ENCODE measurements at places on chromosomes 2 and 18. TPM values are rescaled to one million over a fixed set of nuclear protein-coding genes. Genes with fewer than 3 reads are reported as not detected.

GRCh38 chr18:43081396-43081795, 34.1 kb downstream of the RIT2 start:
- no peak for DNase-seq

DNA sequence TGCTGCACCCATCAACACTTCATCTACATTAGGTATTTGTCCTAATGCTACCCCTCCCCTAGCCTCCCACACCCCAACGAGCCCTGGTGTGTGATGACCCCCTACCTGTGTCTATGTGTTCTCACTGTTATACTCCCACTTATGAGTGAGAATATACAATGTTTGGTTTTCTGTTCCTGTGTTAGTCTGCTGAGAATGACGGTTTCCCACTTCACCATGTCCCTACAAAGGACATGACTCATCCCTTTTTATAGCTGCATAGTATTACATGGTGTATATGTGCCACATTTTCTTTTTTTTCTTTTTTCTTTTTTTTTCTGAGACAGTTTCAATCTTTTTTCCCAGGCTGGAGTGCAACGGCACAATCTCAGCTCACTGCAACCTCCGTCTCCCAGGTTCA, 284.1 kb upstream of the CYP26B1 start:
- no peak for DNase-seq

- no peak for DNase-seq
Measured at GRCh38 chr2:207790898-207791297, 21.2 kb upstream of the FZD5 start.

- DNase-seq: peak; percentile 18
Measured at GRCh38 chr2:175414882-175415487, 233.5 kb upstream of the ATP5MC3 start.

DNA sequence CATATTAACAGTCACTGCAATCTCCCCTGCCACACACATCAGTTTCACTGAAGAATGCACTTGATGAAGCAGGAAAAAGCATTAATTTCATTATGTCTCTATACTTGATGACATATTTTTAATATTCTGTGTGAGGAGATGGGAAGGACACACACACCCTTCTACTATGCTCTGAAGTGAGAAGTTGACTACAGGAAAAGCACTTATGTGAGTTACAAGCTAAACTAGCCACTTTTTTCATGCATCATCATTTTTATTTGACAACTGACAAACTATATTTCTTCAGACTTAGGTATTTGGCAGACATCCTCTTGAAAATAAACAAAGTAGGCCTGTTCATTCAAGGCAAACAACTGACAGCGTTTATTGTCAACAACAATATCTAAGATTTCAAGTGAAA, 150.4 kb upstream of the ID2 start:
- no peak for DNase-seq

DNA sequence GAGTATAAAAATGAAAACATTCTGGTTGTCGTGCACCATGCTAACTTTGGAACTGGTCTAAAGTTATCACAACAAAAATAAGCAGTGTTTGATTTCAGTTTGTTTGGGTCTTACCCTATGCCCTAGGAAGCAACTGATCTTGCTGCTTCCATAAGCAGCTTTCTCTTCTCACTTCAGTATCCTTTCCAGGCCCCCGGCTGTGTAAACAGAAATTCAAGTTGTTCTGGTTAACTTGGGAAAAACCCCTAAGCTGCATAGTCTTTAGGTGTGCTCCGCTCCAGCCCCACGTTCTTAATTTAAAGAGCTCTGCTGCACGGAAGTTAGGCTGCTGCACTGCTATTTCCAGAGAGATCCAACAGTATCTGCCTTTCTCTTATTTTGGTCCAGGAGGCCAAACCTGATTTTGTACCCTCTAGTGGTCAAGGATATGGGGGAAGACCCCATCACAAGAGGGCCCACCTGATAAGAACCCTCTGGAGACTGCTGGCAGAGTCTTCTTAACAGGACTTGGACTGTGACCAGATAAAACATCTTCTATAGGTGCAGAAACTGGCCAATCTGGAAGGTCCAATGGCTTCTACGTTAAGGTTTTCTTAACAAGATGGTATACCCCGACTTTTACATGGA, 69.1 kb downstream of the FEZ2 start:
- no peak for DNase-seq

DNA sequence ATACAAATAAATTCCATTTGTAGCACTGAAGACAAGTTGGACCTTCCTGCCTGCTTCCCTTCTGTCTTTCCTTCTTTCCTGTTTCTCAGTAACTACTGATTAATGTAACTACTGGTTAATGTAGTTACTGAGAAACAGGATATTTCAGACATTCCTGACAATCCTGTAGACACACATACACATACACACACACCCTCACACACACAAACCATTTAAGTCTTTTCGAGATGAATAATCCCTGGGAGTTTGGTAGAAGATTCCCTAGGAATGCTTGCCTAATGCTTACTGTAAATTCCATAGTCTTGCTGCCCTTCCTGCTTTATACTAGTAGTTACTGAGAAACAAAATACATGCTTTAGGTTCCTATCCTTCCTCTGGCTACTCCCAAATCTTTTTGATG, 83.9 kb downstream of the PIK3C3 start:
- DNase-seq: no peak

- DNase-seq: no peak
Measured at GRCh38 chr2:238942726-238943300, 94.9 kb downstream of the TWIST2 start.

DNA sequence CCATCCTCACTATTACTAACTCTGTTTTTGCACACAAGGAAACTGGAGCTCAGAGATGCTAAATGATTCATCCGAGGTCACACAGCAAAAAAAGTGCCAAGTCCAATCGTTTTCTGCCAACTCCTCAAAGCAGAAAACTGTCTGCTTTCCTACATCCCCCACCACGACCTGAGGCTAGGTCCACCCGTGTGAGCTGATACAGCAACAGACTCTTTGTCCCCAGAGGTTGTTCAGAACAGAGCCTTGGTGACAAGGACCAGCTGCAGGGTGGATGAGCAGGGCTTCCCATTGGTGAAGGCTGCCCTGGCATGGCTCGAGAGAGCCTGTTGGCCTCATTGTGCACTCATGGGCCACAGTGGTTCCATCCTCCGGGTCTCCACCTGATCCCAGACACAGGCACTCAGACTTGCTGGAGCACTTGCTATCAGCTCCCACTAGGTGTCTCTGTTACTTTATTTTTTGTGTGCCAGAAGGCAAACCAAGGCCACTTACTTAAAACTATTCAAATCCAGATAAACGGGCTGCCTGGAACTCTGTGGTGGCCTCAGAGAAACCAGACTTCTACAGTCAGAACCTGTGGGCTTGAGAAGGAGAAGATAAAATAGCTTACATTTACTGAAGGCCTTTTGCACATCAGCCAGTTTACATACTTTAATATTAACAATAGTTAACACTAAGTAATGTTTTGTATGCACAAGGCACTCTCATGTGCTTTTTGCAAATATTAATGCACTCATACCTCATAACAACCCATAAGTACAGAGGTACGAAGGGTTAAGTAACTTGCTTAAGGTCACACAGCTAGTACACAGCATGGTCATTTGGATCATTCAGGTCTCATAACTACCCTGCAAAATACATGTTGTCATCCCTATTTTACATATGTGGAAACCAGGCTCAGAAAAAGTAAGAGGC, 62.9 kb upstream of the CTIF start:
- DNase-seq: no peak

GRCh38 chr18:59148192-59148591, 8.5 kb downstream of the SEC11C start:
- DNase-seq: no peak

DNA sequence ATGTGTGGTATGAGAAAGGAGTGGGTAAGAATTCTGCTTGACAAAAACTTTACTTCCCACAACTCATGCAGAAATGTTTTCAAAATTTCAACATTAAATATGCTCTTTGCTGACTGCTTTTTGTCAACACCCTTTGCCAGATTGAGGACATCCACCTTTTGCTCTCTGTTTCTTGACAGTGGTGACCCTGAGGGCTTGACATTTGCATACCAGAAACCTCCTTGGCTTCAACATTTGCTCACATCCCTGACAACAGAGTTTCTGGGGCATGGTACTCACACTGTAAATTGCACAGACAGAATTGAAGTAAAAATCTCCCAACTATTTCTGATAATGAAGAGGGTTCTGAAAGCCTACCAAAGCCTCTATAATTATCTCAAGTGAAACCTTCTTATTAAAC, 95.7 kb downstream of the RND3 start:
- no peak for DNase-seq

- no peak for DNase-seq
Measured at GRCh38 chr2:143015656-143016055, 113.6 kb upstream of the ARHGAP15 start.

GRCh38 chr2:43877782-43878464, 39.2 kb downstream of the ABCG8 start:
- peak; percentile 67 for DNase-seq

GRCh38 chr2:2271469-2271941, 59.6 kb downstream of the MYT1L start:
- DNase-seq: no peak

DNA sequence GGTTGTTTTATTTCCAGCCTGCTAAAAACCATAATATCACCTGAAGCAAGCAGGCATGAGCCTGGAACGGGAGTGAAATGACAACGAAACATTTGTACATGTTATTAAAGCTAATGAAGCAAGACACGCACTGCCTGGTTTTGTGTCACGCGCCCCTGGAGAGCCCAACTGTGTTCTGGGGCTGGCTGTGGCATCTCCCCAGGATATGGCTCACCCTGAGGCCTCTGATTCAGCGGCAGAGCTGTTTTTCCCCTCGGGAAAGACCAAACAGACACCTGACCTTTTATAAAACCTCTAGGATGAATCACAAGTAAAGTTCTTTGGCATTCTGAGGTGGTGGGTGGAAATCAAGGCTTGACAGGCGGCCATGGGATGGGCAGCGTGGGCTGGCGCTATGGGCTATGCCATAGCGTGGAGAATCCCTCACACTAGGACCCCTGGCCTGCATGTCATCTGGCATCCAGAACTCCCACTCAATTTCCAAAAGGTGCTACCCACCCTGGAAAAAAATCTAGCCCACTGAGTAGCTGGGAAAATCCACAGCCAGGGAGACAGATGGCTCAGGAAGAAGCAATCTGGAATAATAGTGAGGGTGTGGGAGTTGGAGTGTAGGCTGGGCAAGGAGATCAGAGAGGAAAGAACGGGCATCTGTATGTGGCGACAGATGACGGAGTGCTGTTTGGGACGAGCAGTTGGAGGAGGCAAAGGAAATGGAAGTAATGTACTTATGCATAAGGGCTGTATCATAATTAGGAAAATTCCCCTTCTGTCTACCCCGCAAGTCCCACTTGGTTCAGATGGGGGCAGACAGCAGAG, 262.0 kb downstream of the AFF3 start:
- DNase-seq: no peak

GRCh38 chr18:42163321-42163720, 208.3 kb downstream of the PIK3C3 start:
- DNase-seq: no peak

DNA sequence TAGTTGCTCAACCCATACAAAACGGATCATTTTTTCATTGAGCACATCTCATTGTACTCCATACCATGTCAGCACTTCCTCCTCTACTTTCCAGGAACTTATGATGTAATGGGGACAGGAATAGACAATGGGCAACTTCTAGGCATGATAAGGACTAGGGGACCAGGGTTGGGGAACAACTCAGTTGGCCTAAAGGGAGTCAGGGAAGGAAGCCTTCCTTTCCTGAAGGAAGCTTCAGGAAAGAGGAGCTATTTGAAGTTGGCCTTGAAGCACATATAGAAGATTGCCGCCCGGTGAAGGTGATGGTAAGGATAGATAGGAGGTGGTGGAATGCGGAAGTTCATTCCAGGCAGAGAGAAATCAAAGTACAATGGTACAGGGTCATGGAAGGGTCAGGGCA, 283.9 kb downstream of the SLC8A1 start:
- DNase-seq: no peak

DNA sequence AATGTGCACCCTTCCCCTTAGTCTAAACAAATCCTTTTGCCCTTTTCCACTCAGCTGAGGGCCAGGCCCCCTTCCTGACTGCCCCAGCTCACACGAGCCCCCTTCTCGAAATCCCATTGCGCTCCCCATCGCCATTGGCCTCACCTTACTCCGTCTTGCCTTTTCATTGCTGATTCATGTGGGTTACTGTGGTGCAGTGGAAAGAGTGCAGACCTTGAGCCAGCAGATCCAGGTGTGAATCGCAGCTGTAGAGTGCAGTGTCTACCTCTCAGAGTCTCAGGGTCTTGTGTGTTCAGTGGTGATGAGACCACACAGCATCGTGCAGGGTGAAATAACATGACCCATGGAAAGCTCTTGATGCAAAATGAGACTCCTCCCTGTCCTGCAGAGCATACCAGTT, 132.4 kb upstream of the APCDD1 start:
- DNase-seq: no peak

GRCh38 chr2:239276851-239277250, 124.0 kb downstream of the HDAC4 start:
- no peak for DNase-seq

DNA sequence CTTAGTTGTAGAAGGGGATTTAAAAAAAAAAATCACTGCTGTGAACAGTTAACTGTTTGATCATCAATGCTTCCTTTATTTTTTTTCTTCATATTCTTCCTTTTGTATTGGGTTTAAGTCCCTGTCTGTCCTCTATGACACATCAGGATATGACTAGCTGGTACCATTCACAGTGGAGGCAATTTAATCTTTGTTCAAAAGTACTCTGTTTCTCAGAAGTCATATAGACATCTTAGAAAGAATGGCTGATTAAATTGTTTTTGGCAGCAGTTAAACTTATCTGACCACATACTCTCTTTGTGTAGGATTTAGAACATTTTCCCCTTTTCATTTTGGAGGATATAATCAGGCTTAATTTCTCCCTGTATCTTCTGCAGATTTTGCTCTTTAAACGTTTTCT, 807.8 kb upstream of the CDH2 start:
- no peak for DNase-seq

The ARHGEF33 gene
- 0.27 TPM for total RNA-seq

The NOL4 gene
- not detected for total RNA-seq

The RAMP1 gene
- 4.9 TPM for total RNA-seq

The EEF1B2 gene
- 364 TPM for total RNA-seq

The NAB1 gene
- 31.2 TPM for total RNA-seq

The TCF23 gene
- total RNA-seq: not detected

The GAL3ST2 gene
- 0.88 TPM for total RNA-seq

The LINC00305 gene
- not detected for total RNA-seq

The HNMT gene
- total RNA-seq: 1.1 TPM

The HRH4 gene
- 0.23 TPM for total RNA-seq

The OTOF gene
- total RNA-seq: 0.66 TPM
